Stimulated activated CD4-positive, alpha-beta T cell treated with anti-CD3 and anti-CD28 coated beads, TNF-alpha, amount 100 ng/mL, for 1 hour (primary cell): ENCODE measurements at places on chromosomes 2 and 18.

DNA sequence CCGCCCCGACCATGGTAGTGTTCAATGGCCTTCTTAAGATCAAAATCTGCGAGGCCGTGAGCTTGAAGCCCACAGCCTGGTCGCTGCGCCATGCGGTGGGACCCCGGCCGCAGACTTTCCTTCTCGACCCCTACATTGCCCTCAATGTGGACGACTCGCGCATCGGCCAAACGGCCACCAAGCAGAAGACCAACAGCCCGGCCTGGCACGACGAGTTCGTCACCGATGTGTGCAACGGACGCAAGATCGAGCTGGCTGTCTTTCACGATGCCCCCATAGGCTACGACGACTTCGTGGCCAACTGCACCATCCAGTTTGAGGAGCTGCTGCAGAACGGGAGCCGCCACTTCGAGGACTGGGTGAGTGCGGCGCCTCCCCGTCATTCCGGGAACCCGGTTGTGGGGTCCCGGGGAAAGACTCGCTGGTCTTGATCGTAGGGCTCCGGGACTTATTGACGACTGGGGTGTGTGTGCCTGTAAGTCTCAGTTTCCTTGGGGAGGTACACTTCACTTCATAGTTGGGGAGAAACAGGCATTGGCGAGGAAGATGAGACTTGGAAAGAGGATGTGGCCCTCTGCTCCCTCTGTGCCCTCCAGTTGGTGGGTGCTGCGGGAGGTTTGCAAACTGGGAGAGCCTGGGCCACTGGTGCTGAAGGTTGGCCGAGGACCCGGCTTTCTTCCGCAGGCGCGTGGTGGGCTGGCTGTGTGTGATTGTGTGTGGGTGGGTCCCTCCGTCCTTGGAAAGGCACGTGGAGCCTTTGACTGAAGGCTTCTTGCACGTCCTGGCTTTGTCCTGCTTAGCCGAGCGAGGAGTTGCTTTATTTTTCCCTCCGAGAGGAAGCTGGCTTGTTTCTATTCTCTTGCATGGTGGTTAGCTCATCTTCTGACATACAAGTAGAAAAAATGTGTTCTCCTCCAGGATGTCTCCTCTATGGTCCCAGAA is 886 bp downstream of the PRKCE start:
- DNase-seq = no peak

- no peak for DNase-seq
Measured at GRCh38 chr2:75605770-75606529, 40.6 kb upstream of the MRPL19 start.

GRCh38 chr18:13585379-13586153 is 140.8 kb downstream of the FAM210A start:
- DNase-seq = no peak

GRCh38 chr2:186995092-186995491 is 146.1 kb upstream of the ZSWIM2 start:
- no peak for DNase-seq

DNA sequence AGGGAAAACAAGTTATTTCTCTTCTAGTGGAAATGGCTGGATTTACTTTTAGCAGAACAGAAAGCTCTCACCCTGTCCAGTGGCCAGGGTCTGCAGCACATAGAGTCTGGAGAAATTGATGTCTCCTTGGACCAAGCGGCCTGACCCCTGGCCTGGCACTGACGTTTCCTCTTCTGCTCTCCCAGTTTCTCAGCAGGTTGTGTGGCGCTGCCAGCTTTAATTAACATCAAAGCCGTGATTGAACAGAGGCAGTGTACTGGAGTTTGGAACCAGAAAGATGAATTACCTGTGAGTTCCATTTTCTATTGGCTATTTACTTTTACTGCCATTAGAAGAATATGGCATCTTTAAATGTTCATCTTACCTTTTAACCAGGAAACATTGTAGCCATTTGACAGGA is 20.9 kb downstream of the CD8A start:
- DNase-seq = no peak

DNA sequence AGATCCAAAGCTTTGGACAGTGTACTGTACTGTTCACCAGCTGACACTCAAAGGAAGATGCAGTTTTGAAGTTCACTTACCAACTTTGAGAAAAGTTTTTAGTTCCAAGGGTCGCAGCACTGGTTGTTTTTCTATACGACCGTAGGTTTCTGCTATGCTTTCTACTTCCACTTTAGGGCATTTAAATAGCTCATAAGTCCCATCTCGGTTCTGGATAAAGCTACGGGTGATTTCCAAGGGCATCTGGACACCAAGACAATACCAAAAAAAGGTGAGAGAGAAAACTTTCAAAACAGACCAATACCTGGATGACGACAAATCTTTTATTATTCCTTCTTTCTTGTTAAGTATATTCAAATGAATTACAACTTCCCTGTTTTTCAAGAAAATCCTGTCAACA is 30.3 kb downstream of the C2orf42 start:
- no peak for DNase-seq

DNA sequence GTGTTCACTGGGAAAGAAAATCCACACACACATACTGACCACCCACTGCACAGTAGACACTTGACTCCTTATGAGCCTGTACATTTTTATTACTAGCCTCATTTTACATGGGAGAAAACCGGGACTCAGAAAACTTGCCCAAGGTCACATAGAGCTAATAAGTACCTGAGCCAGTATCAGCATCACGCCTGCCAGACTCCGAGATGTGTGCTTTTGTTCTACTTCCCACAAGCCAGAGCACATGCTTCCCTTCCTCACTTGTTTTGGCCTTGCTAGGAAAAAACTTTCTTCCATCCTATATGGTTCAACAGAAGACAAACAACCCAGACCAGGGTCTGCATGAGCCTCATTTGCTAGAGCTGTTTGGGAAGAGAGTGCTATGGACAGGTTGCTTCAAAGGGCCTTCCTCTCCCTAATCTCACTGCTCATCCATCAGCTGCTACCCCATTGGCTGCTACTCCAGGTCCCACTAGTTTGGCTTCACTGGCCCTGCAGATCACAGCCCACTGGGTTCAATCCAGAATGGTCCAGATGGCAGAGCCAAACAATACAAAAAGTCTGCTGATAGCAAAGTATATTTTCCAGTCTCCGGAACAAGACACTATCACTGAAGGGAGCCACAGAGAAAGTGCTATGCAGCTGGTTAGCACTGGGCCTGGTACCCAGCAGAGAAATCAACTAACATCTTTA is 63.9 kb downstream of the STK39 start:
- no peak for DNase-seq

DNA sequence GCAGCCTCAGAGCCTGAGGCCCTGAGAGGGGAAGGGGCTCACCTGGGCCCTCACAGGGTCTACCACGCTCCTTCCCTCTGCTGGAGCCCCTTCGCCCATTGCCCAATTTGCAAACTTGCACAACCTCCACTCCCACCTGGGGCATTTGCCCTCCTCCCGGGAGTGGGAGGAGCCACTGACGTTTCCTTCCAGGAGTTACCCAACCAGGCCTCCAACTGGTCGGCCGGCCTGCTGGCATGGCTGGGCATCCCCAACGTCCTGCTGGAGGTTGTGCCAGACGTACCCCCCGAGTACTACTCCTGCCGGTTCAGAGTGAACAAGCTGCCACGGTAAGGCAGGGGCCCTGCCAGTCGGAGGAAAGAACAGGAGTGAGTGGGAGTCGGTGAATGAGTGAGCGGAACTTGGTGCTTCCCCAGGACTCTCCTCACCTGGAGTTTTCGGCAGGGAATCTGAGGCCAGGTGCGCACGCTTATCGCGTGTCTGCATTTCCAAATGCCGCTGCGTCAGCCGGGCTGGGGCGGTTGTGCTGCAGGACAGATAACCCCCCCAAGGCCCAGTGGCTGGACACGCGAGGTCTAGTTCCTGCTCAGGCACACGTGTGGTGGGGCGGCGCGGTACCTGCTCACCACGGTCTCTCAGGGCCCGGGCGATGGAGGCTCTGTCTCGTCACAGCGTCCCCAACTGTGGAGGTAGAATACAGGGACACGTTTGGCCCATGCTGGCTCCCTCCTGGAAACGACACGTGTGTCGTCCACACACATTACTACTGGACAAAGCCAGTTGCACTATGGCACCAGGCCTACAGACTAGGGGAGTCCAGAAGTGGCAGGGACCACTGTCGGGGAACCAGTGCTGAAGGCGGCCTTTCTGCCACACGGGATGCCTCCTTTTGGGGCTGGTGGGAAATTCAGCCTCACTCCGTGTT is 11.7 kb downstream of the ANO7 start:
- no peak for DNase-seq

GRCh38 chr2:142675398-142675797 is 202.1 kb upstream of the KYNU start:
- no peak for DNase-seq

DNA sequence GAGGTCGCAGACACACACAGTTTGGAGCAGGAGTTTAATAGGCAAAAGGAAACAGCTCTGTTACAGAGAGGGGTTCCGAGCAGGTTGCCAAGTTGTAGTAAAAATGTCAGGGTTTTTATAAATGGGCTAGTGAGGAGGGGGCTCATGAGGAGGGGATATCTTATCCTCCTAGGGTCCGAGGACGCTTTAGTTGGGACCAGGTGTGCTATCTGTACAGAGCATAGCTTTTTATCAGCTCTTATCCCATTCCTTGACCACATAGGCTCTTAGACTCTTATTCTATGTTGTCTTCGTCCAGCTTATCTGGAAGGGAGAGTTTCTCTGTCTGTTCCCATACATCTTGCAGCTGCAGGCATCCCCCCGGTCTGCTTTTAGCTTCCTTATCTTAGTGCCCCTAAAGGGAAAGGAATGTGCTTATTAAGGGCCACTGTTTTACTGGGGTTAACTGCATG is 44.7 kb downstream of the PDK1 start:
- no peak for DNase-seq

DNA sequence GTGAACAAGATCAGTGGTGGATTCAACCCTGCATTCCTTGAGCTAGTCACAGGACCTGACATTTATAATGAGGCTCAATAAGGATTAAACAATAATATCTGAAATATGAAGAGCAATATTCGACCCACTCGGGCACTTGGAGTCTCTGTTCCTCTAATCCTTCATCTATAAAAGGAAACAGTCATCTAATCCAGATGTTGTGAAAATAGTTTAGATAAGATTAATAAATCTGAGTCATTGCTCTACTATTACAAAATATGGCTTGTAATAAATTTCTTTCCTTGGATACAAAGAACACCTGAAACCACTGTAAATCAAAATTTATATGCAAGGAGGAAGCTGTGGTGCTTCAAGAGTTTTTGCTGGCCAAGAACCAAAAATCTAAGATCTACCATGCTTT is 846.9 kb upstream of the ACVR2A start:
- no peak for DNase-seq

DNA sequence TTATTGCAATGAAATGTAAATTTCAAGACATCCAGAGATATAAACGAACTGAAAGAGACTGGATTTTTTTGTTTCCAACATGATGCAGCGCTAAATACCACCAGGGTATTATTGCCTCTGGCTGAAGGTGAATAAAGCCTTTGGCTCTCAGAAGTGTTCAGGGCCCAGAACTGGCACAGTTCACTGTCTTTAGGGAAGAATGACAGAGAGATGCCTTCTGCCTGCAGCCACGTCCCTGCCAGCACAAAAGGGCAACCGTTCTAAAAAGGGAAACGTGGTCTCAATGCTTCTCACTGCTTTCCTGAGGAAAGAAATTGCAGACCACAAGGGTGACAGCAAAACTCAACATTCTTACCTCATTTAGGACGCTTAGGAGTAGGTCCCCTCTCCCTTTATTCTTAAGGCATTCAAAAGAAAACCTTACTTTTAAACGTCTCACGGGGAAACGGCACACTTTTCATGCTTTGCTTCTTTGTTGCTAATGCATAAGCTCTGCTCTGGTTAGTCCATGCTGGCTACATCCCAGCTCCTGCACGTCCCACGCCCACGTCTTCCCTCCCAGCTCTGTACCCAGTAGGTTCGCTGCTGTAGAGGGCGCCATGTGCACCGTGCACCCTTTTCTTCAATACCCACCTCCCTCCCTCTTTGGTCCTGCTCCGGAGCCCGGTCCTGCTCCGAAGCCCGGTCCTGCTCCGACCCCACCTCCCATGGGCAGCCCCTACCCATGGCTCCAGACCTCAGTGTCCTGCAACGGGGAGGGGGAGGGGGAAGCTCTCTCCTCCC is 171.0 kb downstream of the HRH4 start:
- no peak for DNase-seq

GRCh38 chr18:77057006-77057395 is 75.6 kb downstream of the MBP start:
- no peak for DNase-seq

DNA sequence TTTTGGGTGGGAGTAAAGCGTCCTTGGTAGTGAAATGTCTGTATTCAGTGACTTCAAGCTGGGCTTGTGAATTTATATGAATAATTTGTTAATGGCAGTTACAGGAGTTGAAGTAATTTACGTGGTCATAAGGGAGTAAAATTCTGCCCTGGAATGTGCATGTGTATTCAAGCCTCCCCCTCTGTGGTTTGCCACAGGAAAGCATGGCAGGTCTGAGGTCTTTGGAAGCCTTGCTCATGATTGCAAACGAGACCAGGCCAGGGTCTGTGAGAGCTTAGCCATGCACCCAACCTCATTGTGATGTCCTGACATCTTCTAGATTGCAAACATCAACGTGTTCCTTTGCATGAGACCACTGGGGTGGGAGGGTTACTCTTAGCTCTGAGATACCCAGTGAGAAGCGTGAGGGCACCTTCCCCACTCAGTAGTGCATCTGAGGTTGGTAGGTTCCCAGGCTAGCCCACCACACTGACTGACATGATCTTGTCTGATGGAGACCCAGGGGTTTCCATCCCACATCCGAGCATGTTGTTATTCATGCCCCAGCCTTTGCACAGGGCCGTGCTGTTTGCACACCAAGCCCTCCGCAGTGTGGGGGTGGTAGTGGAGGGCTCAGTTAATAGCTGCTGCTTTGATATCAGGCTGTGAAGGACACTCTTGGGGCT is 216.5 kb downstream of the KLHL29 start:
- DNase-seq = no peak

GRCh38 chr2:119327431-119327830 is 39.2 kb downstream of the C2orf76 start:
- no peak for DNase-seq

- DNase-seq = no peak
Measured at GRCh38 chr2:109270505-109271312, 141.7 kb downstream of the SH3RF3 start.
